ENCODE measurements at places on chromosomes 16 and 17.

- DNase-seq: peak; percentile 88
These were observed 161.2 kb upstream of the IRX3 start for GRCh38 chr16:54447576-54448440.

DNA sequence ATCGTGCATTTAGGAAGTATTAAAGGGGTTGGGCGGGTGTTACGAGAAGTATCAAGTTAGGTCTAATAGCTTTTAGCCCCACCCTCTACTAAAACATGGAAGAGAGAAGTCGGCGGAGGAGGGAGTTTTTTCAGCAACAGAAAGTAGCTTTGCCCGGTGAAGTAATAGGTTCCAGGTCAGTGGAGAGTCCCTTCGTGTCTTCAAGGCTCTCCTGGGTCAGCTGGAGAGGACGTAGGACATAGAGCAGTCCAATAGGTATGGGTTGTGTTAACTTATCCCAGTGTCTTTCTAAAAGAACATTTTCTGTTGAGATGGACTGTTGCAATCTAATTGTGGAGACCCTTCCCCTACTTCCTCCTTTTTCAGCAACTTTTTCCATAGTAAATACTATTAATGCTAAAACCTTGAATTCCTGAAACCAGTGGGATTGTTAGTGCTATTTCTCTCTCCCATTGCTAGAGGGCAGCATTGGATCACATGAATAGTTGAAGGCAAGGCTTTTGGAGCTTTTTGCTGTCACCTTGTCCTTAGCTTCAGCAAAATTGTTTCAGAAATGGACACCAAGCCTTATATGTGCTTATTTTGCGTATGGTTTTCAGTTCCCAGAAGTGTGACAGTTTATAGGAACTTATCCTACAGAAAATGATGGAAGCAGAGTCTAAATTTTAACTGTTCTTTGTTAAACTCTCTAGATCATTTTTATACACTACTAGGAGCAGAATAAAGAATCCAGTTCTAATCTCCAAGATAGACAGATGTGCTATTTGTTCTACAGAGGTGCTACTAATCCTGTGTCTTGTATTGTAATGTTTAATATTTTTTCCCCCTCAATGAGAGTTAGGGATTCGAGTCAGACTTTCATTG, 38.4 kb downstream of the UTP18 start:
- DNase-seq: peak; percentile 57

GRCh38 chr17:27360507-27360906, 66.6 kb downstream of the WSB1 start:
- DNase-seq: no peak

- peak; percentile 38 for DNase-seq
These were observed 16.9 kb downstream of the SRCAP start for GRCh38 chr16:30715750-30716445.

DNA sequence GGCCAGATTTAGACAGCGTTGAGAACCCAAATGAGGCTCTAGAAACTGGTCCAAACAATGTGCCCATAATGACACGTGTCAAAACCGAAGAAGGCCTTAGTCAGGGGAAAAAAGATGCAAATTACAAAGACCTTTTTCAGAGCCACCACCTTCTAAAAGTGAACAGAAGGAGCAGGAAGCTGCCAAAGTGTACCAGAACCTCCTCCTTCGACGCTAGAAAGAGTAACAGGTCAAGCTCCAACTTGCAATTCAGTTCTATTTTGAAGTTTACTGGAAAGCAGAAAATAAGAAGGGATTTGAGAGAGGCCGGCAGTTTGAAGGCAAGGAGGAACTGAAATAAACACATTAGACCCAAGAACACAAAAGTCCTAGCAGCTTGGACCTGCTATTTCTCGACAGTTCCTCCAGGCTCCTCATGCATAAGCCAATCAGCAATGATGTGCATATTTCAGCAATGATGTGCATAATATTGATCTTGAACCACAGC, 61.8 kb downstream of the XYLT1 start:
- DNase-seq: no peak

DNA sequence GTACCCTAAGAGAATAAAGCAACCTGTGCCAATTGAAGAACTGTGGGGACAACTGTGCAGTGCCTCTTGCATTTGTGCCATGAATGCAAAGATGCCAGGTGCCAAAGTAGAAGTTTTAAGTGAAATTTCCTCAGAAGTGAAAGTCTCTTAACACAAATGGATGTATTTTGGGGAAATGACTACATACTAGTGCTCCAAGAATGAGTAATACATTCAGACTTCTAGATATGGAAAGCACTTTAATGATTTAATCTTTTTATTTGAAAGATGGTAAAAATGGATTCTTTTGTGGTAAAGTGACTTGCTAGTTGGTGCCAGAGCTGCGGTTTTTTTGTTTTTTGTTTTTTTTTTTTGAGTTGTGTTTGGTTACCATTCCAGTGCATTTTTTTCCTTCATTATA, 15.0 kb downstream of the UTP18 start:
- no peak for DNase-seq
